ENCODE measurements at places on chromosomes 7 and 10.

- no peak for DNase-seq
These were observed 2.2 kb upstream of the MET start for GRCh38 chr7:116669769-116670168.

DNA sequence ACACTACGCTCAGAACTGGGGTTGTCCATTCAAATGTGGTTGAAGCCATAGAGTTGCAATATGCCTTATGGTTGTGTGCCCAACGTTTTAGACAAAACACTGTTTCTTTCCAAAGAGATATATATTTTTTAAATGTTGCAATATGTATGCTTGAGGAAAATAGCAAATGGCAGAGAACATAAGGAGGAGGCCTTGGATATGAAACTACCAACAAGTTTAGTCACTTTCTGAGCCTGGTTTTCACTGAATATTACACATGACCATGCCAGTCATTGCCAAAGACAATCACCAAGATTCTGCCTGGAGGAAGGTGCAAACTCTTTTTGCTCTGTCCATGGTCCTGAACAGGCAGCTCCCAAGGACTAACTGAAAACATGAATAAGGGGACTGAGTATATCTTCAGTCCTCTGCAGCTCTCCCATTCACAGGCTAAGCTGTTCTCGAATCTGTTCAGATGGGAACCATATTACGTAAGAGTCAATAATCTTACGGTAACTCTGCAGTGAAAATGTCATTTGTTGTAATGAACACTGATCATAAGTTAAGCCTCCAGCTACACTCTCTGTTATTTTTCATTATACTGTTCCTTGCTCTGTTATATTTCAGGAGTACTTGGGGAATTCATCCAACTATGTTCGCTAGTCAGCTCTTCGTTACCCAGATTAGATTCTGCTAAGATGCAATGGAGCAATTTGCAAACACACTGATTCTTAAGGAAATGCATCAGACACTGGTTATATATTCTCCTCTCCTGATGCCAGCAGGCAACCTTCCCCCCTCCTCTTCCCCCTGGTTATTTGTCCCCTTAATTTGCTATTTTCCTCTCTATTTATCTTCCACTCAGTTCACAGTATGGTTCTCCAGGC, 90.7 kb upstream of the C1QL3 start:
- no peak for DNase-seq

DNA sequence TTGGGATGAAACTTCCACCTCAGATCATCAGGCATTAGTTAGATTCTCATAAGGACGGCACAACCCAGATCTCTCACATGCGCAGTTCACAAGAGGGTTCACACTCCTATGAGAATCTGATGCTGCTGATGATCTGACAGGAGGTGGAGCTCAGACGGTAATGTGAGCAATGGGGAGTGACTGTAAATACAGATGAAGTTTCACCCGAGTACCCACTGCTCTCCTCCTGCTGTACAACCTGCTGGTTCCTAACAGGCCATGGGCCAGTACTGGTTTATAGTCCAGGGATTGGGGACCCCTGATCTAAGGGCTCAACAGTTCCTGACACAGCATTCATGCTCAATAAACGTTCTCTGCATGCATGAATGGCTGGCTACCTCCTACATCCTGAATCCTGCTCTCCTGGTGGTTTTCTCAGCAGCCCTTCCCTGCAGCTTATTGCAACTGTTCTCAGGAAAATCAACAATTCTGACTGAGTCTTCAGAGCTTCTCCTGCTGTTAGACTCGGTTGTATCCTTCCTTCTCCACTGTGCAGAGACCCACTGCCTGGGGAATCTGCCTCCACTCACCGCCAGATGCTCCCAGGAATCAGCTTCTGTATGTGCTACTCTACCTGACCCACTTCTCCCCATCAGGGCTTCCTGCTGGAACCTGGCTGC, 17.4 kb downstream of the PDE6C start:
- no peak for DNase-seq

DNA sequence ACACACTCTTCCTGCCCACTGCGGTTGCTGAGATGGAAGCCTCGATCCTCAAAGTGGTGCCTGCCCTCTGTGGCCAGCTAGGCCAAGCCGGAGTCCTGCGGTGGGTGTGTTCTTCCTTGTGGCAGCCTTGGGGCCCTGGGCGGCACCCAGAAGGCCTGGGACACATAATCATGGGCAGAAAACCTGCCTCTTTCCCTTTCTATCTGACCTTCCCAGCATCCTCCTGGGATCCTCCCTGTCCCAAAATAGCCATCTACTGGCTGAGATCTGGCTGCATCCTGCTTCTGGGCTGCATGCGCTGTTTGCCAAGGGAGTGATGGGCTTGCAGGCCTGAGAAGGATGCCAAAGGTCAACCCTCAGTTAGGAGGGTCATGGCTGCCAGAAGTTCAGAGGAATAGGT, 23.9 kb downstream of the COL13A1 start:
- DNase-seq = no peak

All from Panc1 (cell line).